Stimulated activated CD4-positive, alpha-beta T cell treated with anti-CD3 and anti-CD28 coated beads, Interleukin-1b, Interleukin-23, amount 100 ng/mL, for 1 hour (primary cell): ENCODE measurements at places on chromosomes 12 and 14.

- DNase-seq: no peak
Observed at GRCh38 chr12:89968151-89968700, 259.6 kb upstream of the ATP2B1 start.

GRCh38 chr12:45914090-45914489 is 76.3 kb downstream of the SCAF11 start:
- DNase-seq: no peak

DNA sequence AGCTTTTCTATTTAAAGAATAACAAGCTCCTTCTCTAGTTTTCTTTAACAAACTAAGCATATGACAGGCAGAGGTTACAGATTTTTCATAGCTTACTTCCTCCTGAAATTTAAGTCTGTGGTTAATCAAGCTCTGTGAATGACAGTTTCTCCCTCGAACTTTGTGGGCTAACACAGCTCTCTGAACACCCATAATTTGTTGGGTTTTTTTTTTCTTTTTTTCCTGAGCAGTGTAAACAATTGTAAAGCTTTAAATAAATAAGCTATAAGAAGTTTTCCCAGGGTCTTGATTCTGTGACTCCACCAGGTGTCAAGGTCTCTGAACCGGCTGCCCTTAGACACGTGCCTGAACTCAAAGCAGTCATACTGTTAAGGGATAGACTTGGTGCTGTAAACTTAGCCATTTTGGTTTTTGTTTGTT is 128.1 kb upstream of the AMIGO2 start:
- no peak for DNase-seq

- DNase-seq: no peak
Observed at GRCh38 chr12:11652351-11653040, 3.0 kb downstream of the ETV6 start.

GRCh38 chr12:10982244-10982643 is 4.5 kb downstream of the TAS2R50 start:
- no peak for DNase-seq

GRCh38 chr14:85634205-85634604 is 104.3 kb downstream of the FLRT2 start:
- no peak for DNase-seq

DNA sequence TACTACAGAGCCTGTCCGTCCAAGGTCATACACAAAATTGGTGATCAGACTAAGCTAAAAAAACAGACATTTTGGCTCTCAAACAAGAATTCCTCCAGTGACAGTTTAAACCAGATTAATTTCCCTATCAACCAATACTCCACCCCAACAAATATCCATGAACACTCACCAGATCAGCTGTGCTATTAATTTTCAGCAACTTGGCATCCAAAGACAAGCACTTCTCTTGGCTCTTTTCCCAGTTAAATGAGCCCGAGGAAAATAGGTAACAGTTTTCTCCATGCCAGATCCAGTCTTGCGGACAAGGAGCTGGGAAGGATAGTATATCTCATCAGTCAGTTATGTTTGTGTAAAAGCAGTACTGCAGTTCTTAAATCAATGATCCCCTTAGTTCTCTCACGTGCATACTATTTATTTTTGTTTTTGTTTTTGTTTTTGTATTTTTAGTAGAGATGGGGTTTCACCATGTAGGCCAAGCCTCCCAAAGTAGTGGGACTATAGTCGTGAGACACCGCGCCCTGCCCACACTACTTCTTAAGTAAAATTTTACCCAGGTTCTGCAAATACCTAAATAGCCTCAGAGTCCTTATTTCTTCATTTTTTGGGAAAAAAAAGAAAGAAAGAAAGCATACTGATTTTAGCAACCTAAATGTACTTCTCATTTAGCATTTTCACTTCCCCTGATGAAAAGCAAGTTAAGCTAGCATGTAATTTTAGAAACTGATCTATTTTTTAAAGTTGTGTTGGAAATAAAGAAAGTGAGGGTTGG is 11.1 kb downstream of the OLR1 start:
- no peak for DNase-seq

DNA sequence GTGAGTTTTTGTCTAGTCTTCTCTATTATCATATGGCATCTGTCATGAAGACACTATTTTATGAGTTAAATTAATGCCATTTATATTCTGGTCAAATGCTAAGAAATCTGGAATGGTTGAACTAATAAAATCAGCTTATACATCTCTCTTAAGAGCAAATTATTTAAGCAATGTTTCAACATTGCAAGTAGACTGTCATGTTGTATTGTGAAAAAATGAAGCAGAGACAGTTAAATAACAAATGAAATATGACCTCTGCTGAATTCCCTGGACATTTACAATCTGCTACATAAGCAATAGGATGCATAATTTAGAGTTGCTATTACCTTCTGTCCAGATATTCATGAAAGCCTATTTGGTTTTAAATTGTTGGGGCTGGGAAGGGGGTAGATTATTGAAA is 30.6 kb downstream of the NAV3 start:
- DNase-seq: no peak

DNA sequence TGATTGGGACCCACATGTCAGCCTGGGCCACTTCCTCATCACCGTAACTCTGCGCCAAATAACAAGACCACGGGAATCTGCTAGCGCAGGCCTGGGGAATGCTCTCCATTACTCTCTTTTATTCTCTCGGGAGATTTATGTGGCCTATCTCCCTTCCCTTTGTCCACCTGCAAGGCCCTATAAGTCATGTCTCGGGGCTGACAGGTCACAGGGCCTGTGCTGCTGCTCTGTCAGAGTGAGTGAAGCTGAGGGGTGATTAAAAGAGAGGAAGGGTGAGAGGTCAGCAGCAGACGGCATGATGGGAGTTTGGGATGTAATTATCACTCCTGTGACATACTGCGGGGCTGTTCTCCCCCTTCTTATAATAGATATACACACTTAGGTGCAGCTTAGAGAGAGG is 26.2 kb upstream of the GPATCH2L start:
- no peak for DNase-seq

DNA sequence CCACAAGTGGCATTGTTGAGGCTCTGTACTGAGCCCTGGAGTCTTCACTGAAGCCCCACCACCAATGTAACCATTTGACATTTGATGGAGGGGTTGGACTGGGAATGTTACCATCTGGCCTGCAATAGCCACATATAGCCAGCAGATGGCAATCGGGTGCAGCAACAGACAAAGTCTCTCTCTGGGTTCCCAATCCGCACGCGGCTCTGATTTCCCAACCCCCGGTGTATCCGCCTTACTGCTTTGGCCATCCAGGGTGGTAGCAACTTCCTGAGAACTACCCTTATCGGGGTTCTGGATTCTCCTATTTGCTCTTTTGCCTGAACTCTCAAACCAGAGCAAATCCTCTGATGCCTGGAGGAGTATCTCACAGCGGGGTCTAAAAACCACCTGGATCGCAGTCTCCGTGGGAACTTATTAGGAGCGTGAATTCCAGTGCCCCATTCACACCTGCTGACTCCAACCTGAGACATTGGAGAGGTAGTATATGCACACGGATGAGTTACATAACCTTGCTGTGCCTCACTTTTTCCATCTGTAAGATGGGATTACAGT is 14.2 kb downstream of the VRTN start:
- DNase-seq: peak; percentile 39
